AG09309 (cell line): ENCODE measurements at places on chromosomes 3 and 15.

DNA sequence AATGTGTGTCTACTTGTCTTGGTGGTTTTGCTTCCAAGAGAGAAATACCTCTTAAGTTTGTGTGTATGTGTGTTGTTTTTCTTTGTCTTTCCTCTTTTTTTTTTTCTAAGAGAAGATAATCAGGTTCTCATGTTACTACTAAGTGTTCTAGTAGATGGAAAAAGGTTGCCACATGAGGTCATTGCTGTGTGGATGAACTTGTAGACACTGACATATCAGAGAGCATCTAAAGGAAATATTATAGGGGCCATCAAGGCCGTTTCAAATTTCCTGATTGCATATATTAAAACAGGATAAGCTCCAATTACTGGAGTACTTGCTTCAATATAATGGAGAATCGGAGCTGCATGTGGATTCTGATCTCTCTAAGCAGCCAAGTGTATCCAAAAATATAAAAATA is 747.5 kb downstream of the NR2F2 start:
- no peak for DNase-seq

DNA sequence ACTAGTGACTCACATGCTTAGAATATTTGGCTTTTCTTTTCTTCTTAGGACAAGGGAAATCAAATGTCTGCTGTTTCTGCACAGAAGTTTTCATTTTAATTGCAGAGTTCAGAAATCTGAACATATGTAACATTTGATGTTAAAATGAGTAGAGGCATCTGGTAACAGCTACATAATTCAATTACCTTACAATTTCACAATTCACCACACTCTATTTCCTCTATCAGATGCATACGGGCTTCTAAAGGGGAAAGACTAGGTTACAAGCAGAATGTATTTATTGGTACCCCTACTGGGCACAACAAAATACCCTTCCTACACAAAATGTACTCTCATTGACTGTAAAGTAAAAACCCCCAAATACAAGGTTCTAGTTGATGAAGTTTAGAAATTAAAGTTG is 176.0 kb downstream of the SOX2 start:
- DNase-seq: no peak

- DNase-seq: no peak
Observed at GRCh38 chr15:81308260-81308659, 15.7 kb downstream of the STARD5 start.

DNA sequence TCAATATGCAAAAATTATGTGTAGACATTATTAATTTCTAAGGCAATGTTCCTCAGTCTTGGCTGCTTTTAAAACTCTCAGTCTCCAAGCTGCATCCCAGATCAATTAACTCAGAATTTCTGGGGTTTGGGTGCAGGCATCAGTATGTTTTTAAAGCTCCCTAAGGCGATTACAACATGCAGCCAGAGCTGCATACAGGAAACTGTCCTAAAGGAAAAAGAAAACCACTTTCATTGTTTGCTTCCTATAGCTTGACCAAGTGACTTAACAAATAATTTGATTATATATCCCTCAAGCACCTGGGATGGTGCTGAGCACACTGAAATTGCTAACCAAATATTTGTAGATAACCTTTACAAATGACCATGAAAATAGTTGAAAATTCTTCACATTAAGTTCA is 194.7 kb downstream of the DTWD1 start:
- no peak for DNase-seq

- DNase-seq: no peak
Observed at GRCh38 chr3:72969766-72970165, 26.8 kb upstream of the PPP4R2 start.
